Small intestine (tissue), 16 donors: ENCODE measurements at places on chromosomes 2 and 18.

GRCh38 chr2:40716879-40717278 lies 265.0 kb upstream of the SLC8A1 start:
- DNase-seq: no peak

DNA sequence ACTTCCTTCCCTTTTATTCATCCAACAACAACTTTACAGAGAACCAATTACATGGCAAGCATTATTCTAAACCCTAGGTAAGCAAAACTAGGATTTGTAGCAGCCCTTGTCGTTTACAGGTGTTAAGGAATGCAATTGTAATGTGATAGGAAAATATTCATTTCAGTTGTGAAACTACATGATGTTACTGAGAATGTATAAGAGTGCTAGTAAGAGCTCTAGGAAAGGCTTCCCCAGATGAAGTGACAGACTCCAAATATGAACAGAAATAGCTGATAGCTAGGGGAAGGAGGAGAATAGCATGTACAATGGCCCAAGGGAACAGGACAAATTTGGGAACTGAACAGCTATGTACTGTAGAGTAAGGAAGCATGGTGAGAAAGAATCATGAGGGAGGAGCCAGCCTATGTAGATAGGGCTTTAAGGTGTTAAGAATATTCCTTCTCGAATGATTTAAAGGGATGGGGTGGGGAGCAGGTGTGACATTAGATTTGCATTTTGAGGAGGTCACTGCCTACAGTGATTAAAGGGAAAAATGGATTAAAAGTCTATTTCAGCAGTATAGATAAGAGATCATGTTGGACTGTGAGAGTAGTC lies 31.7 kb downstream of the RPE start:
- DNase-seq: no peak

DNA sequence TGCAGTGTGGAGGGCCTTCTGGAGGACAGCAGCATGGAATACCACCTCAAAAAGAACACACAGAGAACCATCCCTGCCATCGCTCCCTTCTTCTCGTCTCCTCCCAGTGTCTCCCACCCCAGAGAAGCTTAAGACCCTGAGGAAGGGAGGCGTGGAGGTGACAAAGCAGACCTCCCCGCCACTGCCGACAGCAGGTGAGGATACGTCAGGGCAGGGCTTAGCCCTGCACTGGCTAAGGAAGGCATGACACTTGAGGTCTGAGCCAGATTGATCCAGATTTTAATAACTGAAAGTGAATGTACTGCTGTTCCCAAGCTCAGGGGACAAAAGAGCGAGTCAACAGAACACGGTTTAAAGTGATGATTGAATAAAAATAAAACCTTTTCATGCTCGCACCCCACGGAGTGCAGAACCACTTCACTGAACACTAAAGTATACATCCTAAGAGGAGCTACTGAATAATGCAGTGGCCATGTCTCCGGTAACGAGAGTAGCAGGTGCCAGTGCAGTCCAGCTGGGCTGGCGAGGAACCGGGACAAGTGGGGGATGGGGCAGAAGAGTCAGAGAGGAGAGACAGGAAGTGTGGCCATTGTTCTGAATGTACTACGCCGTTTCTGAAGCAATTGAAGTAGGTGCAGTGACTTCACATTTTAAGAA lies 391.0 kb downstream of the CDH2 start:
- no peak for DNase-seq

- no peak for DNase-seq
These were observed 318.4 kb downstream of the AGAP1 start for GRCh38 chr2:235812185-235812665.

DNA sequence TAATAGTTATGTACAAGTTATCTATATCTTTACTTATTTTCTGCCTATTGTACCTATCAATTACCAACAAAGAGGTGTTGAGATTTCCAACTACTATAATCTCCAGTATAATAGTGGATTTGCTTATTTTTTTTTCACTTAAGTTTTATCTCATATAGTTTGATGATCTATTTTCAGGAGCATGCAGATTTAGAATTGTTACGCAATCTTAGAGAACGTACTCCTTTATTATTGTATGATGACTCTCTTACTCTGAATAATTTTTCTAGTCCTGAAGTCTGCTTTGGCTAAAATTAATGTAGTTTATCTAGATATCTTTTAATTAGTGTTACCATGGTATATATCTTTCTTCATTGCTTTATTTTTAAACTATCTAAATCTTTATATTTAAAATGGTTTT lies 205.2 kb downstream of the SCG2 start:
- DNase-seq: no peak
